IPS DF 19.7 (cell line): ENCODE measurements at places on chromosomes 11 and 22.

DNA sequence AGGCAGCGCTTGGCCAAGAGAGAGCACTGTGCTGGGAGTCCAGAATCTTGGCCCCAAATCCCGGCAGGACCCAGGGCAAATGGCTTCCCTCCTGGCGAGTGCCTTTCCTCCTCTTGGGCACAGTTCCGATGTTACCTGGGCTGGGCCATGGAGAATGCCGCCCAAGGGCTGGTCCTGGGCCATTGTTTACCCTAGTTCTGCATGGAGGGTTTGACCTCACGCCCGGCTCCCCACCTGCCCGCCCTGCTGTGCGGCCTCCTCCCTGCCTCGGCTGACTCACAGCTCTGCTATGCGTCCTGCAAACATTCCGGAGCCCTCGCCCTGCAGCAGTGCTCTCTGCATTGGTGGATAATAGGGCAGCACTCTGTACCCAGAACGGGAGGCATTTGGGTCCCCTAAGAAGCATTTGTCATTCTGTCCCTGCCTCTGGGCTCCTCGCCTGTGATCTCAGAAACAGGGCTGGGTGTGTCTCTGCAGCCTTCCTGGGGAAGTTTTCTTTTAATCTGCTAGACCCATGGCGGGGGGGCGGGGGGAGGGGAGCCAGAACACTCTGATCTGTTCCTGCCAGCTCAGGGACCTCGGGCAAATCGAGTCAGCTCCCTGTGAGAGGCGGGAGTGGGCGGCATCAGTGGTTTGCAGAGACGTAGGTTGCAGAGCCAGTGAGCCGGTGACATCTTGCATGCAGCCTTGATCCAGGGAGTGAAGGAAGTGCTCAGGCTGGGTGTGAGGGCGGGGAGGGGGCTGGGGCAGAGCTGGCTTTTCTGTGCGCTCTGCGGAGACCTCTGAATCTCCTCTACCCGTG, 32.9 kb upstream of the SMIM38 start:
- peak; percentile 87 for DNase-seq

GRCh38 chr11:134562941-134563471, 151.0 kb upstream of the B3GAT1 start:
- DNase-seq, result no peak

GRCh38 chr11:116773203-116774097, 663 bp upstream of the BUD13 start:
- DNase-seq, result no peak

- no peak for DNase-seq
Observed at GRCh38 chr11:15674756-15675155, 560.0 kb downstream of the INSC start.

- no peak for DNase-seq
Observed at GRCh38 chr22:35728639-35729308, 11.1 kb downstream of the APOL5 start.

DNA sequence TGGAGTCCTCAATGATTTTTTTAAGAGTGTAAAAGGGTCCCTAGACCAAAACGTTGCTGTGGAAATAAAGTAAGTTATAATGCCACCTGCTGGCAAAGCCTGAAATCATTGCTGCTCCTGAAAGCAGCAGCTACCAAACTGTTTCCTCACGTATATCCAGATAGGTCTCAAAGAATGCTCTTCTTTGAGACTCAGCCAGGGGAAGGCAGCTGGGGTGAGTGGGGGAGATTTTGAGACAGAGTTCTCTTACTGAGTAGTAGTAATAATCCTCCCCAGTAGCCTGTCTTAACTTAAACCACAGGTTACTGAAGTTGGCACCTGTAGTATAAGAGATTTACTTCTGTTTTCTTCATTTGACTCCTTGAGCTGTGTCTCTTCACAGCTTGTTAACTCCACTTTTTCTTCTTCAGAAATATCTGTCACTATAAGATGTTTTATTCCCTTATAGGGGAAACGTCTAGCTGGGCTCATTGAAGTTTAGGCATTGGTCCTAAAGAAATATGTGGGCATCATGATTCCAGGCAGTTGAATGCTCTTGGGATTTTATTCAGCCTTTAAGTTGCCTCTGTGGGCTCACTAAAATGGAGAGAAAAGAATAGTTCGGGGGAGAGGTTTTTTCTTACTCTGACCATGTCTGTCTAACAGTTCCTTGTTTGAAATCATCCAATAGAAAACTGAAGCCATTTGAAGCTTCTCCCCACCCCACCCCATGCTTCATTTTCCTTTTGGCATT, 77.9 kb downstream of the BTBD10 start:
- DNase-seq, result no peak

DNA sequence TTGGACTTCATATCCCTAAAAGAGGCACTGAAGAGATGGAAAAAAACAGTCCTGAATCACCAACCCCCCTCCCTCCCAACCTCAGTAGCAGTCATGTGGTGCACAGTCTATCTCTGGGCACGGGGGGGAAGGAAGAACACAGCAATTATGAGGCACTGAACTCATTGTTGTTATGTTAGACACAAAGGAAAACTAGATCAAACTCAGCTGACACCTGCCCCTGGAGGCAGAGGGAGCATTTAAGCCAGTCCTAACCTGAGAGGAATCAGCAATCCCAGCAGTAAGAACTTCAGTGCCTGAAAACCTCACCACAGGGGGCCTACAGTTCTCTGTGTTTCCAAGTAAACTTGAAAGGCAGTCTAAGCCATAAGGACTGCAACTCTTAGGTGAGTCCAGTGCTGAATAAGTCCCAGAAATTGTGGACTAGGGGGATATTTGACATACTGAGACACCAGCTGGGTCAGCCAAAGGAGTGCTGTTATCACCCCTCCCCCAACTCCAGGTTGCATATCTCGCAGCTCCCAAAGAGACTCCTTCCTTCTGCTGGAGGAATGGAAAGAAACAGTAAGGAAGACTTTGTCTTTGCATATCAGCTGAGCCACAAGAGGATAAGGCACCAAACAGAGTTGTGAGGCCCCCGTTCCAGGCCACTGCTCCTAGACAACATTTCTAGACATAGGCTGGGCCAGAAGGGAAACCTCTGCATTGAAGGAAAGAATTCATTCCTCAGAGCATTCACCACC, 72.5 kb downstream of the GLYATL1 start:
- peak; percentile 78 for DNase-seq

DNA sequence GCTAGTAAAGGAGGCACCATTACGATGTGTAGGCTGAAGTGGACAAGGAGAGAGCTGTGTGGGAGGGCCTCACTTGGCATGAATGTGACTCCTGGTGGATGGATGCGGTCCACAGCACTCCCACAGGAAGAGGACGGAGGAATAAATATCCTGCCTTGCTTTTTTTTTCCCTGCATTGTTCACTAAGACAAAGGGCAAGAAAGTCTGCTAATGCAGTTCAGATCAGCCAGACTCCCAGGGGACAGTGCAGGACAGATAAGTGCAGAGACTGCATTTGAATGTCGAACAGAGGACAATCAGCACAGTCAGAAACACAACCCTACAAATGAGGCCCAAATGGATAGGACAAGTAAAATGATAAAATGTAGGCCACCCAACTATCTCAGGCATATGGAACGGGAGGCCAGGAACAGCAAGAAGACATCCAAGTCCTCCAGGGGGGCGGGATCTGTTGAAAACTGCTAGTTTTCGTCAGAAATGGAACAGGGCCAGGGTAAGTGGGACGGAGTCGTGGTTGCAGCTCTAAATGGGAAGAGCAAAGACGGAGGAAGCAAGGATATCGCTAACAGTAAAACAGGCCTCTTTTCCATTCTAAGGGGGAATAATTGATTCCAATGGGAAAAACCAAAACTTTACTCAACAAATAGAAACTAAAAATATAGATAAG, 25.2 kb upstream of the OR8B8 start:
- DNase-seq, result no peak

- DNase-seq, result no peak
Observed at GRCh38 chr22:17972385-17973191, 51.8 kb downstream of the MICAL3 start.

GRCh38 chr11:11931461-11932055, 76.9 kb downstream of the DKK3 start:
- DNase-seq, result no peak

DNA sequence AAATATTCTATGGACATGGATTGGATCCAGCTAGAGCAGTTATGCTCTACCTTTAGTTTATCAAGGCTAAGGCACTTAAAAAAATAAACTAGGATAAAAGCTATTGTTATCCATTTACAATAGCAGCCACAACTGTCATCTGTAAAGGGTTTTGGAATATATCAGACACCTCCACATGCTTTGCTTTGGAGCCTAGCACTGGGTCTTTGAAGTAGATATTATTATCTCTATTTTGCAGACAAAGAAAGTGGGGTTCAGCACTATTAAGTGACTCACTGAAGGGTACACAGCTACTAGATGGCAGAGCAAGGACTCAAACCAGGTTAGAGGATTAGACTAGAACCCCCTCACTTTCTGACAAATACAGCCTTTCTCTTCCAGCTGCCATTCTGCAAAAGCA, 82.0 kb downstream of the KCNJ1 start:
- DNase-seq, result no peak

- DNase-seq, result no peak
Observed at GRCh38 chr22:39408807-39409206, 9.2 kb downstream of the TAB1 start.
